Smooth muscle cell of the pulmonary artery (primary cell): ENCODE measurements at places on chromosomes 5 and 9. TPM values are rescaled to one million over a fixed set of nuclear protein-coding genes. Genes with fewer than 3 reads are reported as not detected.

The MARVELD2 gene
- total RNA-seq = 1.6 and 1.7 TPM in 2 replicates

The RANBP3L gene
- 0.07 TPM in 2 replicates for total RNA-seq

The RLN1 gene
- total RNA-seq = 0.07 TPM in 1 of 2 replicates, not detected in the other

The PCDHA5 gene
- 0.07 TPM in 2 replicates for total RNA-seq

The SLC22A4 gene
- total RNA-seq = 0.78 and 6.7 TPM in 2 replicates

The ECM2 gene
- 7.0 and 30.7 TPM in 2 replicates for total RNA-seq

The CDC25C gene
- 0.69 and 1.8 TPM in 2 replicates for total RNA-seq
